Cardiac muscle cell (in vitro differentiated cells and primary cell): ENCODE measurements at places on chromosomes 2 and 18. TPM values are rescaled to one million over a fixed set of nuclear protein-coding genes. Genes with fewer than 3 reads are reported as not detected.
A peak's percentile ranks its signal among the peaks of the same experiment; 100 is the strongest.

Gene RBKS
- polyA plus RNA-seq = 6.9 and 9.3 TPM in 2 replicates

Gene NOP58
- polyA plus RNA-seq = 66.3 and 72.8 TPM in 2 replicates

DNA sequence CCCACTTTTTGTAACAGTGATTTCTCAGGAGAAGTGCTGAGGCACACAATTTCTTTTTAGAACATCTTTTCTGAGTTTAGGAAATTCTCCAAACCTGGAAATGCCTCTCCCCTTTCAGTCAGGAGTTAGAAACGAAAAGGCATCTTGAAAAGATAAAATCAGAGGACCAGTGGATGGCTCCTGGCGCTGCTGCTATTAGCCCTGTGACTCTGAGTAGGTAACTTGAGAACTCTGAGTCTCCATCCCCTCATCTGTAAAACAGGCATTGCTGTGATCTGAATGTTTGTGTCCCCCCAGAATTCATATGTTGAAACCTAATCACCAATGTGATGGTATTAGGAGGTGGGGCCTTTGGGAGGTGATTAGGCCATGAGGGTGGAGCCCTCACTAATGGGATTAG lies 50.2 kb downstream of the EHD3 start:
- H3K4me1 ChIP-seq = no peaks in the 10 kb centered on the region
- DNase-seq = no peak

DNA sequence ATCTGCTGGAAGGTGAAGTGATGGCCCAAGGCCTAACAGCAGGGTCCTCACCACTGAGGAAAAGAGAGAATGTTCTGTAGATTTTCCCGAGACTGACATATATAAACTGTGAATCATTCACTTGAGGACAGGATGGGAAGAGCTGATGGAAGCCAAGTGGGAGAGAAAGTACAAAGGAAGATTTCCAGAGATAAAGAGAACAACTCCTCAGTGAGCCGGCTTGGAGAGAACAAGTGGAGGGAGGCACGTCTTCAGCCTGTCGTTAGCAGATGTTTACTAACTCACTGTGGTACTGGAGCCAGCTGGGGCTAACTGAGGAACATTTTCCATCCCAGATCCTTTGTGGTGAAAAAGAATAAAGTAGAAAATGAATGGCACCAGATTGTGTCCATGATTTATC lies 552.9 kb upstream of the TNP1 start:
- DNase-seq = peak; percentile 53
- no peak overlapping the region for H3K27ac ChIP-seq
- H3K4me3 ChIP-seq = no peak overlapping the region
- no peaks in the 10 kb centered on the region for H3K27me3 ChIP-seq
- no peaks in the 10 kb centered on the region for H3K4me1 ChIP-seq

DNA sequence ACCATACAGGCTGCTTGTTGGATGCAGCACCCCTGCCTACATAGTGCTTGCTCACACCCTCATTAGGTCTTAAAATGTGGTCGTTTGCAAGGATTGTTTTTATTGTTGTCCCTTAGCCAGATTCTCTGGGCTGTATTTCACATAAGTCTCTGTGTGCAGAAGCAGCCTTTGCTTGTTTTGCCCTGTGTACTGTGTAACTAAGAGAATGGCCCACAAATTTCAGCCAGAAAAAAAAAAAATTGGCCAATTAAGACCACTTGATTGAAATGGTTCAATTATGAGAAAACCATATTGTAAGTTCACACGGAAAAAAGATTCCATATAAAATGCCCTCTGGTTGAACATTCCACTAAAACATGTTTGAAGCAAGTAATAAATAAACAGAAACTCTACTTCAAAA lies 377.1 kb upstream of the SOX11 start:
- no peaks in the 10 kb centered on the region for H3K27me3 ChIP-seq
- no peak overlapping the region for H3K4me3 ChIP-seq
- no peak overlapping the region for H3K27ac ChIP-seq
- no peak for DNase-seq
- no peaks in the 10 kb centered on the region for H3K36me3 ChIP-seq

- H3K4me3 ChIP-seq = no peak overlapping the region
- peaks cover 18% of the 10 kb centered on the region for H3K36me3 ChIP-seq
- DNase-seq = no peak
- H3K27ac ChIP-seq = no peak overlapping the region
- H3K4me1 ChIP-seq = no peaks in the 10 kb centered on the region
Measured at GRCh38 chr2:1686784-1687105, 57.6 kb downstream of the PXDN start.
